Peyer's patch (tissue), 4 donors: ENCODE measurements at places on chromosomes 7 and 10. TPM values are rescaled to one million over a fixed set of nuclear protein-coding genes. Genes with fewer than 3 reads are reported as not detected.
A peak's percentile ranks its signal among the peaks of the same experiment; 100 is the strongest.

GRCh38 chr7:40077849-40078248 is 56.6 kb downstream of the MPLKIP start:
- no peaks in the 10 kb centered on the region for H3K36me3 ChIP-seq
- no peaks in the 10 kb centered on the region for H3K27me3 ChIP-seq
- no peaks in the 10 kb centered on the region for H3K4me1 ChIP-seq
- no peak for DNase-seq
- H3K27ac ChIP-seq = no peak overlapping the region

DNA sequence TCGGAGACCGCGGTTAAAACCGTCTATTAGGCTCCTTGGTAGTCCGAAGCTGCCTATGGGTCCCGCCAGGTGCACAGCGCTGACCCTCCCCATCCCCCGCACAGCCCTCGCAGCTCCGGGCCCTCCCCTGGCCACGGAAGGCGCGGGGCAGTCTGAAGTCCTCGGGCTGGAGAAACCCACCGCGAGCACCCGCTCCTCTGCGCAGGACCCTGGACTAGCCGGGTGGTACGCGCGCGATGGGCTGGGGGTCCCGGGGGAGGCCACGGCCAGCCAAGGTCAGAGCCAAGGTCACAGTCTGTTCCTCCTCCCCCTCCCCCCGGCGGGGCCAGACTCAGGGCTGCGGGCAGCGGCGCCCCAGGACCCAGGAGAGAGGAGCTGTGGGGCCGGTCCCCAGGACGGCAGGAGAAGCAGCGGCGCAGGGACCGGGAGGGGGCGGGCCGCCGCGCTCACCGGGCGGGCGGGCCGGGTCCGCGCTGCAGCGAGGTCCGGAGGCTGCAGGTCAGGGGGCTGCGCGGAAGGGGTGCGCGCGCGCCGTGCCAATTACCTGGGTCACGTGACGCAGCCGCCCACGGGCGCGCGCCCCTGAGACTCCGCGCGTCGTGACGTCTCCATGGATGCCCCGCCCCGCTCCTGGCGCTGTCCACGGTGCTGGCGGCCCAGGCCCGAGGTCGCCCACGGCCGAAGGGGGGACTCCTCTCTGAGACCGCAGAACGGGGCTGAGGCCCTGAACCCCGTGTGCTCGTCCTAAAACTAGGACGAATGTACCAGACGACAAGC is at the start of gene OGDHL:
Gene OGDHL (minus strand): TSS at position 535 of the 777 bp plus-strand sequence. CDS start 3,731 bp downstream, outside the sequence.
- no peaks in the 10 kb centered on the region for H3K4me1 ChIP-seq
- no peaks in the 10 kb centered on the region for H3K36me3 ChIP-seq
- H3K27me3 ChIP-seq = no peaks in the 10 kb centered on the region
- H3K27ac ChIP-seq = no peak within 1 kb of the TSS
- H3K4me3 ChIP-seq = peak within 1 kb of the TSS; percentile 67

- H3K27me3 ChIP-seq = no peaks in the 10 kb centered on the region
- DNase-seq = no peak
- H3K36me3 ChIP-seq = no peaks in the 10 kb centered on the region
- H3K27ac ChIP-seq = no peak overlapping the region
- H3K4me3 ChIP-seq = no peak overlapping the region
- no peaks in the 10 kb centered on the region for H3K4me1 ChIP-seq
These were observed 175.4 kb downstream of the CDC14C start for GRCh38 chr7:49099587-49100326.

DNA sequence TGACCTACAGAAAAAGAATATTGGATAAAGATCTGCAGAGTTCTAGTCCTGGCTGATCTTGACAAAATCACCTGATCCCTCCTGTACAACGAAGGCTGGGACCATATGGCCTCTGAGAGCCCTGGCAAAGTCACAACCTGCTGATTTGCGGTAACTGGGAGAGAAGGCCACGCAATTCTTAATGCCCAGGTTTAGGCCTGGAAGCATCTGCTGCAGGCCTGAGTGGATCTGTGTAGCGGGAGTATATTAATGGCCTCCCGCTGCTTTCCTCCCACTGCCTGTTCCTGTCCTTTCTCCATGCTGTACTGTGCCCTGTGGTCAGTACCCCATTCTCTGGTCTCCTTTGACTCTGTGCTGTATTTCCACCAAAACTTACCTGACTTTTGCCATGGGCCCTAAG is 24.2 kb downstream of the AKR1B1 start:
- H3K4me3 ChIP-seq = no peak overlapping the region
- H3K27ac ChIP-seq = no peak overlapping the region
- H3K36me3 ChIP-seq = no peaks in the 10 kb centered on the region
- no peak for DNase-seq

DNA sequence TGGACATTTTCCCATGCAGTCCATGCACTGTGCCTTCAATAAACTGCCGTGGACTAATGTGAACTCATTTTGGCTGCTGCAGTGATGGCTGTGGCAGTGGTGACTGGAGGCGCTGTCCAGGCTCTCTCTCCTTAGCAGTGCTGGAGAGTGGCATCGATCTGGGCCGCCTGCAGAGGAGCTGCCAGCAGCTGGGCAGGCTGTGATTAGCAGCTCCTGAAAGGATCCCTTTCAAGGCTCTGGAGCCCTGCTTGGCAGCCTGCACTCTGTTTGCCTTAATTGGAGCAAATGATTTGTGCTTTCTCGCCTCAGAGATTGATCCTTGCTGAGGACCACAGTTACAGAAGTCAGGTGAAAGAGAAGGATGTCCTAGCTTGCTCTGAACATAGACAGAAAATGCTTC is 130.1 kb upstream of the VWC2 start:
- no peaks in the 10 kb centered on the region for H3K4me1 ChIP-seq
- DNase-seq = no peak
- H3K27ac ChIP-seq = no peak overlapping the region
- no peaks in the 10 kb centered on the region for H3K36me3 ChIP-seq

Gene NYAP1
- total RNA-seq = 0.38 TPM
